ENCODE measurements at places on chromosomes 6 and 20.

- DNase-seq, result no peak
Measured at GRCh38 chr6:159871906-159872305, 18.9 kb upstream of the MAS1 start.

DNA sequence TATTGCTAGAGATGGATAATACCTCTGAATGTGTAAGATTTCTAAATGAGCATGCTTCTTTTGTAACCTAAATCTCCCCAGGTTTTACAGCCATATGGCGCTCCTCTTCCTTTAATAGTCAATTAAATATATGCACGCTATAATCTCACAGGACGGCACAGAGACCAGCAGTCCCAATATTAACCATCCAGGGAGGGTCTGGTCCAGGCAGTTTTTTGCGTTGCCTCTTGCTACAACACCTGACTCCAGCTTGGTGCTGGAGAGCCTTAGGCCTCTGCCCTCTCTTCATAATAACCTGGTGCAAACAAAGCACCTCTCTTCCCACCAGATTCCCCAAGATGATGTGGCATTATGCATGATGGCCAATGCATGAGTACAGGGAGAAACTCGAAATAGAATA is 183.4 kb downstream of the LY86 start:
- DNase-seq, result no peak

DNA sequence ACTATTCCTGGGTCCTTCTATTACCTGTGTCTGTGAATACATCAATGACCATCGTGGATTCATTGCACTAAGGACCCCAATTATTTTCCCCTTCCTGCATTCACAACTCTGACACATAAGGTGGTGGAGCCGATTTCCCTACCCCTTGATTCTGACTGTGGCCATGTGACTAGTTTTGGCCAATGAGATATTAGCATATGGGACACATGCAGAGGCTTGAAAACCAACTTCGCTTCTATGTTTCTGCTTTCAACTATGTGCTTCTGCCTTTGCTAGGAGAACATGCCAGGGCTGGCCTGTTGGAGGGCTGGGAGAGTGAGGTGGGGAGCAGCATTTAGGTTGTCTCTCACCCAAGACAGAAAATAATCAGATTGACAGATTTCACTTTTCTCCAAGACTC is 483.1 kb upstream of the JAG1 start:
- DNase-seq, result no peak

GRCh38 chr6:111589366-111589765 is 16.3 kb downstream of the TRAF3IP2 start:
- DNase-seq, result peak; percentile 44

DNA sequence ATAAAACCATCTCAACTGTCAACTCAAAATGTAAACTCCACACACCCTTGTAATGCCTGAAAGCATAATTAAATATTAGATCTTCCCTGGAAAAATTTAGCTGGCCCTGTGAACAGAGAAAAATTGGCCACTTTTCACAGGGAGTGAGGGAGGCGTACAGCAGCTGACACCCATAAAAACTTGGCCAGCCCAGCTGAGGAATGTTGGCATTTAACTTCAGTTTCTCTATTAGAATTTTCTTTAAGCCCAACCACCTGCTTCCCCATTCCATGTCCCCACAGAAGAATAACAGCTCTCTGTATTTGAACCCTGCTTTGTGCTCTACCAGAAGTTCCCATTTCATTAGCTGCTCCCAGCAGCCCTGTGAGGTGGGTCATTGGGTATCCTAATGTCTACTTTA is 41.0 kb downstream of the PKHD1 start:
- DNase-seq, result no peak

DNA sequence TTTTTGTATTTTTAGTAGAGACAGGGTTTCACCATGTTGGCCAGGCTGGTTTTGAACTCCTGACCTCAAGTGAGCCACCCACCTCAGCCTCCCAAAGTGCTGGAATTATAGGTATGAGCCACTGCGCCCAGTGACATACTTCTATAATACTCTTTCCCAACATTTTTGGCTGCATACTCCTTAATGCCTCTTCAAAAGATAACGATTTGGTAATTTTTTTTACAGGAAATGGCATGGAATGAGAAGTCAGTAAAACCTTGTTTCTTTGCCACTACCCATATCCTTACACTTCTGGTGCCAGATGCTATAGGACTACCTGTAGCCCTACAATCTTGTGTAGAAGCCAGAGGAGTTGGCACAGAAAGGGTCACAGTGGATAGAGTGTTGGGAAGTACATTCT is 41.4 kb upstream of the SGK1 start:
- DNase-seq, result no peak

- DNase-seq, result no peak
Measured at GRCh38 chr6:33294086-33294823, 4.5 kb downstream of the RGL2 start.

DNA sequence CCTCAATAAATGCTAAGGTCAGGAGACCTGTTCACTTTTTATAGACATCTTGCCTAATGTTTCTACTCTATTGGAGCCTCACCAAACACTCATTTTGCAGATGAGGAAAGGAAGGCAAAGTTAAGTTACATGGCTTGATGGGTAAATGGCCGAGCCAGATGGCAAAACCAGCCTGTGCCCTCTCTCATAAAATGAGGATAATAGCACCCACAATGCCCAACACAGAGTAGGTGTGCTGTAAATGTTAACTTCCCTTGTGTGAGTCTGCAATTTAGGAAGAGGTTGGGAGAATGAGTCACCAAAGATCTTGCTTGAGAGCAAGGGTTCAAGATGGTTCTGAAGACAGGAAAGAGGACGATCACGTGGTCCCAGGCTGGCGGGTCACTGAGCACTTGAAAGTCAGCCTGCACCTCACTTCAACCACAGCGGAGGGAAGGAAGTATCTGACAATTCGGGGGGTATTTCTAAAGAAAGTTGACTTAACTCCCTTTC is 3.3 kb downstream of the KCNK5 start:
- no peak for DNase-seq

Data from HepG2 (cell line).